ENCODE measurements at places on chromosomes 5 and 9.

DNA sequence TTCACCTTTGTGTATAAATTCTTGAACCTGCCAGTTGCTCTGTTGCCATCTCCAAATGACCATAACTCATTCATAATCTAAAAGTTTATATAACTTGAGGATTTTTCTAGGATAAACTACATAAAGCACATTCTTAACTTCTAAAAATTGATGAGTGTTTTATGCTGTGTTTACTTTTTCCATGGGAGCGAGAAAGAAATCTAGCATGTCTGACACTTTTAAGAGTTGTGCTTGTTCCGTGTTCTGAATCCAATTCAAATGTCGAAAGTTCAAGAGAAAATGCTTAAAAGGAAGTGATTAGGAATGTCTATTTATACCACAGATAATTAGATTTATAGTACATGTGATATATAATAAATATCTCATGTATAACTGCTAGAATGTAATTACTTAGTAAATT lies 154.4 kb downstream of the DEPDC1B start:
- no peak for DNase-seq

- DNase-seq, result peak; percentile 84
Observed at GRCh38 chr9:33374634-33375237, 27.6 kb downstream of the AQP7 start.

- no peak for DNase-seq
Observed at GRCh38 chr5:68659881-68660280, 433.9 kb upstream of the SLC30A5 start.

DNA sequence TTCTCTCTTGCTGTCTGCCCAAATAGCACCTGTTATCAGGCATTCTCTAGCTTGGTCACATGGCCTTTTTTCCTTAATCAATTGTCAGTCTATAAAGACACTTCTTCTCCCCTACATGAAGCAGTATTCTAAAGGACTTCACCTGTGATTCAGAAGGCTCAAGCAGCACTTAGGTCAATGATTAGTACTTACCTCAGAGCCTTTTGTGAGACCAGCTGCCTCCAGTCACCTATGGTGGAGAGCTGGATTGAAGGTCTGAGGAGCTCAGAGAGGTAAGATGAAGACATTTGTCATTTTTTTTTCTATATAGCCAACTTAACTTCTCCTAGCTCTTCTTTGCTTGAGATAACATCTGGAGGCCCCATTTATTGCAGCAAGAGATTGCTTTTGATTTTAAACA lies 278.3 kb upstream of the PCSK5 start:
- no peak for DNase-seq

GRCh38 chr5:4089087-4089486 lies 493.5 kb downstream of the IRX1 start:
- no peak for DNase-seq

GRCh38 chr5:159478950-159479349 lies 148.7 kb upstream of the IL12B start:
- no peak for DNase-seq

DNA sequence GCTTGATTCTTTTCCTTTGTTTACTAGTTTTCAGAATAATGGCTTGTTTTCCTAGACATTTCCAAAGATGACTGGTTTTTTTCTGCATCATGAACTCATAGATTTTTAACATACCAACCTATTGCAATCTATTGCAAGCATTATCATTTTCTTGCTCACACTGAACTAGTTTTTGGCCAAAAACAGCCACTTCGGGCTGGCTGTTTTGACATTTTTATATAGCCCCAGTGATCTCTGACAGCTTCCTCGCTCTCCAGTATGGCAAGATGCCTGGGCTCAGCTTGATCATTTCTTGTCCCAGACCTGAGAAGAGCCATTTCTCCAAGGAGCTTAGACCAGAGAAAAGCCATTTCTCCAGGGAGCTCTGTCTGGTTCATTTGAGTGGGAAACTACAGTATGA lies 94.3 kb upstream of the MAMDC2 start:
- DNase-seq, result no peak

DNA sequence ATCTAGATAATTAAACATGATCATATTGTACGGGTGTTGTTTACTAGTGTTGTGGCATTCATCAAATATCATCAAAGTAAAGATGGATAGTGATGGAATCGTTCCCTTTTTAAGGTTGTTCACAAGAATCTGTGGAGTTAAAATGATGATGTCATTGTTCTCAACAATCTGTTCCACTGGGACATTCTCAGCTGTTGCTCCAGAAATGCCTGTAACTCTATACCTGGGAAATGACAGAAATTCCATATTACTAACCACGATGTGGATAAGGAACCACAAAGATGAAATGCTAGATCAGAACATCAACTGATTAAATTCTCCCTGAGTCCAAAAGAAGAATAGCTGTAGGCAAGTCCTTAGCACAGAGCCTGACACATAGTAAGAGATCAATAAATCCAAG lies 38.0 kb downstream of the RIGI start:
- no peak for DNase-seq

All from SK-N-SH (cell line).